ENCODE measurements at places on chromosomes 7 and 10. TPM values are rescaled to one million over a fixed set of nuclear protein-coding genes. Genes with fewer than 3 reads are reported as not detected.

The OR2A42 gene
- total RNA-seq: not detected

The ETV1 gene
- not detected for total RNA-seq

The CACNB2 gene
- total RNA-seq: not detected

- no peaks in the 10 kb centered on the region for H3K36me3 ChIP-seq
- no peak overlapping the region for H3K4me3 ChIP-seq
- H3K4me1 ChIP-seq: peaks cover 3% of the 10 kb centered on the region
- peaks cover 52% of the 10 kb centered on the region for H3K27me3 ChIP-seq
- H3K27ac ChIP-seq: no peak overlapping the region
- peak; percentile 73 for DNase-seq
These were observed 37.0 kb downstream of the RBM20 start for GRCh38 chr10:110681023-110681681.

DNA sequence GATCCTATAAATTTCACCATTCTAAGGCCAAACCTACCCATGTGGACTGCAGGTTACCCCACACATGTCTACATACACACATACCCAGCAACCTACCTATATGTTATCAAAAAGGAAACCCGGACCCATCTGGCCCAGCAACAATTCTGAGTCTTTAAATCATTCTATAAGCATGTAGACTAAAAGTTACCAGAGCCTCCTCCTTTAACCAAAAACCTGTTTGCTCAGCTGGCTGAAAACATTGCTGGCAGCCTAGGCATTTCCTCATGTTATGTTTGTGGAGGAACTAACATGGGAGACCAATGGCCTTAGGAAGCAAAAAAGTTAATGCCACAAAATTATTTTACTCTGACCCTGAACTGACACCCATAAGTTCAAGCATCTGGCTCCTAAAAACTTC lies 5.3 kb upstream of the ADCK2 start:
- no peak overlapping the region for H3K4me3 ChIP-seq
- no peaks in the 10 kb centered on the region for H3K36me3 ChIP-seq
- H3K27me3 ChIP-seq: peaks cover 36% of the 10 kb centered on the region
- no peak overlapping the region for H3K27ac ChIP-seq
- DNase-seq: no peak

DNA sequence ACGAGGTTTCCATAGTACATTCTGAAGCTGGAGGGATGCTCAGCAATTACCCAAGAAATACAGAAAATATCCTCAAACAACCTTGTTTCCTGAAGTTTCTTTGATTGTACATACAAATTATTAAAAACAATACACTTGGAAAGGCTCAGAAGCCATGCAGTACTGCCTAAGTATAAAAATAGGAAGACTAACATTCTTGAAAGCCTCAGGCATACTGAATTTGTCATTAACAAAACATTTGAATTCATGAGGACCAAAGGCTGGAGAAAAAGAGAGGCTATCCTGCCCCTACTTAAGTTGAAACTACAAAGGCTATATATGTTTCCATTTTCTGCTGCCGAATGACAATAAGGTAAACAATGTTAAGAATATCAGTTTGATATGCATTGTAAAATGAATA lies 54.3 kb upstream of the SGCE start:
- H3K36me3 ChIP-seq: no peaks in the 10 kb centered on the region
- H3K4me3 ChIP-seq: no peak overlapping the region
- no peak for DNase-seq
- no peaks in the 10 kb centered on the region for H3K27me3 ChIP-seq

DNA sequence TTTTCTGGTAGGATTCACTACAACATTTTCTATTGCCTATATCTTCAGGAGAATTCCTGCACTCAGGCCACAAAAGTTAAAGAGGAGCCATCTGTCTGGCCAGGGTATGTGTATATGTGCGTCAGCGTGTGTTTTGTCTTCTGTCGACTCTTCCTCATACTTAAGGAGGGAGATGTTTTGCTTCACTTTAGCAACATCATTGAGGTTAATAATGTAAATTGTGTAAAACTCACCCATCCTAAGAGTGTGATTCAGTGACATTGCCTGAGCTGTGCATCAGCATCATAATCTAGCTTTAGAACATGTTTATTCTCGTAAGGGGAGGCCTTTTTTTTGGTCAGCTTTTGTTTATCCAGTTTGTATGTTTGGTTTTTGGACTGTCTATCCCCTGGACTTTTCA lies 23.7 kb downstream of the FBH1 start:
- H3K4me1 ChIP-seq: peaks cover 3% of the 10 kb centered on the region
- DNase-seq: no peak
- no peak overlapping the region for H3K27ac ChIP-seq
- no peaks in the 10 kb centered on the region for H3K27me3 ChIP-seq
- H3K36me3 ChIP-seq: peaks cover 66% of the 10 kb centered on the region

DNA sequence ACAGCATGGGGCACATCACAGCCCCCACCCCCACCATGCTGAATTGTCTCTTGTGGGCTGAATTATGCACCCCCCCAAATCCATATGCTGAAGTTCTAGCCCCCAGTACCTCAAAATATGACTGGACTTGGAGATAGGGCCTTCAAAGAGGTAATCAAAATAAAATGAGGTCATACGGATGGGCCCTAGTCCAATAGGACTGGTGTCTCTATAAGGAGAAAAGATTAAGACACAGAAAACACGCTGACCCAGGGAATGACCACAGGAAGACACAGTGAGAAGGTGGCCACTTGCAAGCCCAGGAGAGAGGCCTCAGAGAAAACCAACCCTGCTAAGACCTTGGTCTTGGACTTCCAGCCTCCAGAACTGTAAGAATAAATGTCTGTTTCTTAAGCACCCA lies 106.4 kb upstream of the ARID5B start:
- no peaks in the 10 kb centered on the region for H3K4me1 ChIP-seq
- H3K36me3 ChIP-seq: no peaks in the 10 kb centered on the region
- no peak overlapping the region for H3K4me3 ChIP-seq

DNA sequence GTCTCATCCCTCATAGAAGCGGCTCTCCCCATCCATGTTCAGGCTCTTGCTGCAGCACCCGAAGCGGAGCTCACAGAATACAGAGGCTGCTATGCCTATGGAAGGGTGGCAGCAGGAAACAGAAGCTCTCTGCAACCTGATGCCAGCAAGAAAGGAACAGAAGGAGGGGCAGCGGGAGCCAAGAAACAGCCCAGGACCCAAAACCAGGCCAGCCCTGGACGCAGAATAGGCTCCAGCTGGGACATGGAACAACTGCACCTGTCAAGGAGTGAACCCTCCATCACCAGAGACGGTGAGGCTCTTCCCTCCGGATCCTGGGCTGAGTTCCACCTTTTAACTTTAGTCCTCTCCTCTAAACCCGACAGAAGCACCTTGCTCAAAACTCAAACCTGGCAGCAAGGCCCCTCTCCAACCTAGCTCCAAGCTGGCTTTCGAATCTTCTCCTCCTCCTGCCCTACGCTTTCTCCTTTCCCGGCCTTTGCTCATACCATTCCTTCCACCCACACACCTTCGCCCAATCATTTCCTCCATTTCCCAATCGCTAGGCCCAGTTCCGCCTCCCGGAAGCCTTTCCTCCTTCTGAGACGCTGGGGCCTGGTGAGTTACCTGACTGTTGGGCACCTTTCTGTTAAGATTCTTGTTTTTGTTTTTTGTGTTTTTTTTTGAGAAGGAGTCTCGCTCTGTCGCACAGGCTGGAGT lies 122.8 kb upstream of the ZNF92 start:
- peaks cover 8% of the 10 kb centered on the region for H3K4me1 ChIP-seq
- H3K4me3 ChIP-seq: peak overlapping the region; percentile 83
- no peaks in the 10 kb centered on the region for H3K36me3 ChIP-seq
- DNase-seq: peak; percentile 47
- H3K27ac ChIP-seq: no peak overlapping the region

DNA sequence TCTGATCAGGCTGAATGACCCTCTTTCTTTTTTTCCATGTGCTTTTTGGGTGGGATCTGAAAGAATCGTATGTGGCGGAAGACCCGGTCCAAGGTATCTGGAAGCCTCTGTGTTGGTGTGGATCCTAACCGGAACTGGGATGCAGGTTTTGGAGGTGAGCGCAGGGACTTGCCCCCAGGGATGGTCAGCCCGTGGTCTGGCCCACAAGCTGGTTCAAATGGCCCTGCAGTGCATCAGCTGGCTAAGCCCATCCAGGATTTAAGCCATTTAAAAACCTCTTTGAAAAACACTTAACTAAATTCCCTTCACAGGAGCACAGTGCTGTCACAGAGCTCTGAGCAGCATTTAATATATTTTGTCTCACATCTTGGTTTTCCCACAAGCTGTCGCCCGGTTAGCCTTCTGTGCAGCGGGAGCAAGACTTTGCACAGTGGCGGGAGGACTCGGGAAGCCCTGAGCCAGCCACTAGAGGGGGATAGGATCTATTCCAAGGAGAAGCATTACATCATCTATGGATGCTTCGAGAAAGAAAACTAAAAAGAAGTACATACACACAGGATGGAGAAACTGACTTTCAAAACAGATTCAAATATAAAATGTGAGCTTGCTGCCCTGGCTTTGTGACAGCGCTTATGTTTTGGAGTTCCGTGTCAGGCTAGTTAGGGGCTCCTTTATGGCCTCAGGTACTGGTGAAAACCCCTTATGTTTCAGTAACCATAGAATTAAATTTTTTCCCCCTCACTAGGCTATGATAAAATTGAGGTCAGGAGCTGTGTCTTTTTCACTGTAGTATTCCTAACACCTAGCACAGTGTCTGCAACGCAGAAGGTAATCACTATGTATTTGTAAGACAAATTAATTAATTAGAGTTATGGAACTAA lies 11.3 kb downstream of the CPA2 start:
- no peaks in the 10 kb centered on the region for H3K27me3 ChIP-seq
- no peak for DNase-seq
- H3K36me3 ChIP-seq: no peaks in the 10 kb centered on the region
- H3K4me1 ChIP-seq: peaks cover 20% of the 10 kb centered on the region

DNA sequence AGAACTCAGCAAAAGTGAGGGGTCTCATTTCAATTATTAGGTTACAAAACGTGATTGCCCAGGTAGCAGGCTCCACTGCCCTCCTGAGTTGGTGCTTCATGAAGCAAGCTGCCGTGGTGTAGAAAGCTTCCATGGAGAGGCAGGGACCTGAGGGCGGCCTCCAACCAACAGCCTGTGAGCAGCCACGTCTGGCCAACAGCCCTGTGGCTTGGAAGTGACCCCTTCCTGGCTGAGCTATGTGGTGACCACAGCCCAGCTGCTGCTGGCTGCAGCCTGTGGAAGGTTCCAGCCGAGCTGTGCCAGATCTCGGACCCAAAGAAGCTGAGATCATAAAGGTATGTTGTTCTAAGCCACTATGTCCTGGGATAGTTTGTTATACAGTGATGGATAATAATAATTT lies 122.5 kb upstream of the KLF6 start:
- H3K4me3 ChIP-seq: no peak overlapping the region
- H3K27ac ChIP-seq: no peak overlapping the region
- H3K27me3 ChIP-seq: no peaks in the 10 kb centered on the region
- DNase-seq: no peak

DNA sequence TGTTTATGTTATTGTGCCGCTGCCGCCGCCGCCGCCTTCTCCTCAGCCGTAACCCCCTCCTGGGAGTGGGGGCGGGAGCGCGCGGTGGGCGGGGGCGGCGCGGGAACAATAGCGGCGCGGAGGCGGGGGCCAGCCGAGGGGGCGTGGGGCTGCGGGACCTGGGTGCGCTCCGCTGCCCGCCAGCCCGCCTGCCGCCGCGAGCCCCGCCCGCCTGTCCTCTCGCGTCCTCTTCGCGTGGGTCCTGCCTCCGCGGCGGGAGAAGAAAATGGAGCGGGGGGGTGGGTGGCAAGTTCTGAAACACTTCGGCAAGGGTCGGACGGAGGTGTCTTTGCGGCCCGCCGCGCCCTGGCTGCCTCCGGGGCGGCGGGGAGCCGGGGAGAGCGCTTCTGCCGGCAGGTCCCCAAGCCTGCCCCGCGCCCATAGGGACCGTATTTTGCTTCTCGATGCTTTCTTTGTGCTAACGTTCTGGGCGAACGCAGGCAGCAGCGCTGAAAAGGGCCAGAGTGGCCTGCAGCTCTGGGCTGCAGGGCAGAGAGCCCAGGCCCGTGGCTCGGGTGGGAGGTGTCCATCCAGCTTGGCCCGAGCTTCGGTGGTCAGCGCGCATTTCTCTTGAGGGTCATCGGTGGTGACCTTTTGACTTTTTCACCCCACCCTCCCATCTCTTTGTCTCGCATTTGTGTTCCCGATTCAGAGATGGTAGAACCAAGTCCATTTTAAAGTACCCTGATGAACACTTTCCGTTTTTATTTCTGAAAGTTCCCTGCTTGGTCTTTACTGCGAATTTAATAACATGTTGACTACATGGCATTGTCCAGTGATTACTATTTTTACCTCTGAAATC lies 613 bp downstream of the MAPK8 start:
- peak overlapping the region; percentile 83 for H3K27ac ChIP-seq
- peak overlapping the region; percentile 82 for H3K4me3 ChIP-seq
- peaks cover 2% of the 10 kb centered on the region for H3K27me3 ChIP-seq

DNA sequence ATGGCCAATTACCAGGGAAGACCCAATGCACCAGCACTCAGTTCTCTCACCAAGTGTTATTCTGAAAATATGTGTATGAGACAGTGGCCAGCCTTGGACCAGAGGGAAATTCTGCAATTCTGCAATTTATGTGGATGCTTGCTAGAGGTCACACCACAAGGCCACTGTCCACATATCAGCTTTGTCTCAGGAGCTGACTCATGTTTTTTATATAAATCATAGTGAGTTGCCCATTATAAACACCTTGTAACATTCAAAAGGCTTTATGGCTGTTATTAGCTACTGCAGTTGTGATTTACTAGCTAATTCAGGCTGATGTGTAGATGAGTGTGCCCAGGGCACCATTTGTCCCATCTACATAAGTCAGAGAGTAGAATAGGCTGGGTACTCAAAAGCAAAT lies 649.0 kb downstream of the LRMDA start:
- no peak for DNase-seq
- no peaks in the 10 kb centered on the region for H3K36me3 ChIP-seq
- H3K4me3 ChIP-seq: no peak overlapping the region
- H3K27ac ChIP-seq: no peak overlapping the region

DNA sequence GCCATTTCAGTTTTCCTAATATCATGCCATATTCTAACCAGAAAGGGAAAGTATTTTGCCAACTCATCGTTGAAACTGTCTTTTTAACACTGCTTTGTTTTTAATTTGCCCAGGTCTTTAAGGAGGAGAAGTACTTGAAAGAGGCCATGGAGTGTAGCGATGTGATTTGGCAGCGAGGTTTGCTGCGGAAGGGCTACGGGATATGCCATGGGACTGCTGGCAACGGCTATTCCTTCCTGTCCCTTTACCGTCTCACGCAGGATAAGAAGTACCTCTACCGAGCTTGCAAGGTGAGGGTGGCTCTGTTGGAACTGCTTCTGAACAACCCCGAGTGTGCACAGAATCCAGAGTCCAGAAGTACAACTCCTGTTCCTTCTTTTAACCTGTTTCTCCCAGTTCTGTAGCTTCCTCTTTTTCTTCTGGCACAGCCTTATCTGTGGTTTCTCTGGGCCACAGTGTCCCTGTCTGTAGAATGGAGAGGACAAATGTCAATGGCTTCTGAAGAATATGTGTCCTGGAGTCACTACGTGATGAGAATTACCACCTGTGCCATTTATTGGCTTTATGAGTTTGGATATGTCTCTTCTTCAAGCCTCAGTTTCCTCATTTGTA lies 60.1 kb downstream of the LANCL2 start:
- H3K36me3 ChIP-seq: peaks cover 8% of the 10 kb centered on the region
- DNase-seq: no peak
- H3K4me3 ChIP-seq: no peak overlapping the region
- no peak overlapping the region for H3K27ac ChIP-seq
- peaks cover 11% of the 10 kb centered on the region for H3K4me1 ChIP-seq
